ENCODE measurements at places on chromosomes 5 and 9. TPM values are rescaled to one million over a fixed set of nuclear protein-coding genes. Genes with fewer than 3 reads are reported as not detected.

Gene CDHR2
- under 0.01 TPM for total RNA-seq

Gene AGXT2
- not detected for total RNA-seq

Gene TMEM174
- total RNA-seq, result not detected

Gene PLCXD3
- 7.6 TPM for total RNA-seq

Gene DPYSL3
- 925 TPM for total RNA-seq

Gene MYO10
- total RNA-seq, result 36.6 TPM

Gene POLR3G
- 2.5 TPM for total RNA-seq

Gene MBLAC2
- total RNA-seq, result 14.3 TPM

Gene CEL
- 0.49 TPM for total RNA-seq

Gene TAS2R1
- total RNA-seq, result not detected

Gene OCLN
- total RNA-seq, result 6.9 TPM

Gene ZBTB26
- 12.5 TPM for total RNA-seq

Gene STK32A
- total RNA-seq, result 2.7 TPM

Gene CCIN
- under 0.01 TPM for total RNA-seq

Gene PAEP
- not detected for total RNA-seq

Gene GLRA1
- total RNA-seq, result not detected

Gene PRRX2
- 0.25 TPM for total RNA-seq

Gene PROB1
- total RNA-seq, result 0.49 TPM

Gene PDE6A
- not detected for total RNA-seq
